Panc1 (cell line): ENCODE measurements at places on chromosomes 11 and 22. TPM values are rescaled to one million over a fixed set of nuclear protein-coding genes. Genes with fewer than 3 reads are reported as not detected.

SART1 gene
- 76.4 TPM for total RNA-seq

DNA sequence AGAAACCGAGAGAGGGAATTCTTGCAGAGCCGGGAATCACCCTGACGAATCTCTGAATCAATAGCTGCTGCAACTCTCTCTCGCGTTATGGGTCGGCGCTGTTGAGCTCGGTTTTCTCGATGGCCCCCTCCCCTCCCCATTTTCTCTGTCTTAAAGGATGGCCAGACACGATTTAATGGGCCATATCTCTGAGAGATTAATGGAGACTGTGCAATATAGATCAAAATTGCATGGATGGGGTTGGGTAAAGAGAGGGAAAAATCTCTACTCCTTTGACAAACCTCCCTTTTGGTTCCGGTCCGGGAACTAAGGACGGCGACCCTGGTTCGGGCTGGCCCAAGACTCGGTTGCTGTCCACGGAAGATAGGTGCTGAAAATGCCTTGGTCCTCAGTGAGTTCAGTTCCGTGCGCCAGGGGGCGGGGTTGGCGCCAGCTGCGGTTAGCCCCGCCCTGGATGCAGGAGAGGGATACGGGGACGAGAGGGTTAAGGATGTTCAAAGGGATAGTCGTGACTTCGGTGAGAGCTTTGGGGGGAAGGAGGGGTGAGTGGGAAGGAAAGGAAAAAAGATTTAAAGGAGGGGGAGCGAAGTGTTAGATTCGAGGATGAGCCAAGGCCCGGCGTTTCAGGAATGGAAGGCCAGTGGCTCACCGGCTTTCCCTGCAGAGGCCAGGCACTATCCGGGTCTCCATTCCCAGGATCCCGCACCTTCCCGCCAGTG, 103.6 kb upstream of the HSD17B12 start:
- no peak for DNase-seq

DNA sequence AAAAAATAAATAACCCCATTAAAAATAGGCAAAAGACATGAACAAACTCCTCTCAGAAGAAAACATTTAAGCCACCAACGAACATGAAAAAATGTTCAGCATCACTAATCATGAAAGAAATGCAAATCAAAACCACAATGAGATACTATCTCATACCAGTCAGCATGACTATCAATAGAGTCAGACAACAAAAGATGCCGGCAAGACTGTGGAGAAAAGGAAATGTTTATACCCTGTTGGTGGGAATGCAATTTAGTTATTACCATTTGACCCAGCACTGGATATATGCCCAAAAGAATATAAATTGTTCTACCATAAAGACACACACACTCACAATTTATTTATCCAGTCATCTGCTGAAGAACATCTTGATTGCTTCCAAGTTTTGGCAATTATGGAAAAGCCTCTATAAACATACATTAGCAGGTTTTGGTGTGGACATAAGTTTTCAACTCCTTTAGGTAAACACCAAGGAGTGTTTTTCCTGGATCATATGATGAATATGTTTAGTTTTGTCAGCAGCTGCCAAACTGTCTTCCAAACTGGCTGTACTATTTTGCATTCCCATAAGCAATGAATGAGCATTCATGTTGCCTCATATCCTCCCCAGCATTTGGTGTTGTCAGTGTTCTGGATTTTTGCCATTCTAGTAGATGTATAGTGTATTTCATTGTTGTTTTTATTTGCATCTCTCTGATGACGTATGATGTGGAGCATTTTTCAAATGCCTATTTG, 28.0 kb downstream of the OR8D1 start:
- DNase-seq, result no peak

DNA sequence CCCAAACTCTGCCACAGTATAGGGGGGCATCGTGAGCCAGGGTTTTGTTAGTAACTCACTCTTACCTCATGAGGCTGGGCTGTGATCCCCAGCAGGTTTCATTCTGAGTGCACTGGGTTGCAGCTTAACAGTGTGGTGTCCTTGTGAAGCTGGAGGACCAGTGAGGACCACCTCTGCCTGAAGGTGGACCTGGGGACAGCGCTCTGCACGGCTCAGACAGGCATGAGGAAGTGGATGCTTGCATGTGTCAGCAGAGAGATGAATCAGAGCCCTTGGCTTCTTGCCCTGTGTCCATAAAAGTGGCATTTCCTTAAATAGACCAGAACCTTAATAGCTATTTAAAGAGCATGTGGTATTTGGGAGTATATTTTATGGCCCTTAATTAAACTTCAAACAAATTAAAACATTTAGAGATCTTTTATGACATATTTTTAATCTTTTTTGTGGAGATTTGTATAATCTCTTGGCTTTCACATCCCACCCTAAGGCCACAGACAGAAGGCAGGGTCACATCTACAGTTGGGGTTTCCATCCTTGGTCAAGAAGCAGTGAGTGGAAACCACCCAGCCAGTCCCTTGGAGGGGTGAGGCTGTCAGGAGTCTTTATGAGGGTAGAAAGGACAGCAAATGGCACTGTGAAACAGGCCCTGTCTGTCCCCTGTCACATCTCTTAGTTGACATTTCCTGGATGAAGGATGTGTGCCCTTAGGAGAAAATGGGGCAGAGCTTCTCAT, 24.8 kb upstream of the ADORA2A start:
- peak; percentile 84 for DNase-seq

GRCh38 chr22:44473166-44473565, 24.9 kb downstream of the RTL6 start:
- DNase-seq, result no peak

DNA sequence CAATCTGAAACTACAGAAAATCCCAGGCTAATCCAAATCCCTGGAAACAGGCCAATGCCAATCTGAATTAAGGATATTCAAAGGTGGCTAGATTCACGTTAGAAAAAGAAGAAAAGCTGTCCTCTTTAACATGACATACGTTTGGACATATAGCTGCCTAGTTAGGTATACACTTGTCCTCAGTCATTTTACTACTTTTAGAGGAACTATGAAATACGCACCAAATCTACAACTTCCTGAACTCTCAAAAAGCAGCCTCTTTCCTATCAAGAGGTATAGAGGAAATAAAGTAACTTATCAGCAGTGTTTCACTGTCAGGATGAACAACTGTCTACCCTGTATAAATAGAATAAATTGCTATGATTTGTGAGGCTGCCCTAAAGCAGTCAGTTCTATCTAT, 24.0 kb downstream of the KMT5B start:
- DNase-seq, result no peak
